ENCODE measurements at places on chromosomes 1 and 21. TPM values are rescaled to one million over a fixed set of nuclear protein-coding genes. Genes with fewer than 3 reads are reported as not detected.

AZIN2 gene
- total RNA-seq: 14.5 TPM

NBPF4 gene
- not detected for total RNA-seq

LCE1F gene
- not detected for total RNA-seq

GFI1 gene
- total RNA-seq: 1.1 TPM

HMGCS2 gene
- 0.44 TPM for total RNA-seq
